Gastroesophageal sphincter (tissue), 4 donors: ENCODE measurements at places on chromosomes 2 and 18. TPM values are rescaled to one million over a fixed set of nuclear protein-coding genes. Genes with fewer than 3 reads are reported as not detected.

The BOK gene
- 69.4 TPM for total RNA-seq

The ABCB11 gene
- 0.13 TPM for total RNA-seq

The MROH2A gene
- total RNA-seq = not detected

The PLCL1 gene
- 53.5 TPM for total RNA-seq

The ASB18 gene
- total RNA-seq = not detected

The ELOA2 gene
- total RNA-seq = not detected

The POTEJ gene
- not detected for total RNA-seq

The CTAGE1 gene
- not detected for total RNA-seq

The CYBRD1 gene
- 365 TPM for total RNA-seq

The SERPINB13 gene
- 0.23 TPM for total RNA-seq

The ATOH8 gene
- total RNA-seq = 42.5 TPM

The NMUR1 gene
- total RNA-seq = 7.0 TPM

The COLEC12 gene
- total RNA-seq = 40.0 TPM

The ACVR1C gene
- total RNA-seq = 0.08 TPM

The ERBB4 gene
- total RNA-seq = 0.46 TPM

The GRB14 gene
- 2.0 TPM for total RNA-seq

The SERPINB2 gene
- 14.5 TPM for total RNA-seq

The MC2R gene
- total RNA-seq = not detected

The FOXI3 gene
- not detected for total RNA-seq

The MLPH gene
- 12.6 TPM for total RNA-seq
